T-helper 9 cell (primary cell): ENCODE measurements at places on chromosomes 11 and 22.

DNA sequence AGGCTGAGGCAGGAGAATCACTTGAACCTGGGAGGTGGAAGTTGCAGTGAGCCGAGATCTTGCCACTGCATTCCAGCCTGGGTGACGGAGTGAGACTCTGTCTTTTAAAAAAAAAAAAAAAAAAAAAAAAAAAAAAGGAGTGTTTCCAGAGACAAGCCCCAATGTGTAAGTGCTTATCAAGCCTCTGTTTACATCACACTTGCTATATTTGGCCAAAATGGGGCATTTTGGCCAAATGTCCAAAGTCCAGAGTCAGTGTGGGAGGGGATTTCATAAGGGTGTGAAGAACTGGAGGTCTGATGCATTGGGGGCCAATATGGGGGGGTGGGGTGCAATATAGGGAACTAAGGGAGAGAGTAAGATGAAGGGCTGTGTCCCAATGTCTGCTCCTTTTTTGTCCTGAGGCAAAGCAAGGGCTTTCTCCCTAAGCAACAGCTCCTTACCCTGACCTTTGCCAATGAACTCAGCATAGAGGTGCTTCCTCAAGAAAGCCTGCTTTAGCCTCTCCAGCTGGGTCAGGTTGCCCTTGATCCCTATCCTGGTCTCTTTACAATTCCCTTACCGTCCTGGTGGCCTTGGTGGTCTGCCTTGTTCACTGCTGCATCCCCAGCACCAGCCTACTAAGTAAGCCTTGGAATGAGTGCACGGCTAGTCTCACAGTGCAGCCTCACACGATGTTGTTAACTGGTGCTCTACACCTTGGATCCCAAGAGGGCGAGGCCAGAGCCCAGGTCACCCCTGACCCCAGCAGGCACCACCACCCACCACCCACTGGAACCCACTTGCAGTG, 14.1 kb upstream of the BCR start:
- no peak for DNase-seq

DNA sequence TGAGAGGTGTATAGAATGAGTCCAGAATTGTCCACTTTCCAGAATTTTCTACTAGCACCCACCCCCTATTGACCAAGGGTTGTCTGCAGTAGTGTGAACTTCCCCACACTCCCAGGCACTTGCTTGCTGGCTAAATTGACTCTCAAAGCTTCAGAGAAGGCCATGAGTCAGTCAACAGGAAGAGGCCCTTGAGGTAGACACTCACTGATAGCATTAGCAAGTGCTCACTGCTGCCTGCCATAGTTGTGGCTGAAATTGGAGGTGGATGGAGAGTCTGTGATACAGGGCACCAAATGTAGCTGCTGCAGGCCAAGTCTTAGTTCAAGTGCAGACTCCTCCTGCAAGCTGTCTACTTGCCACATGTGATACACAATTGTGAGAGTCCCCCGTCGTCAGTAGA, 156.8 kb downstream of the SPON1 start:
- no peak for DNase-seq

DNA sequence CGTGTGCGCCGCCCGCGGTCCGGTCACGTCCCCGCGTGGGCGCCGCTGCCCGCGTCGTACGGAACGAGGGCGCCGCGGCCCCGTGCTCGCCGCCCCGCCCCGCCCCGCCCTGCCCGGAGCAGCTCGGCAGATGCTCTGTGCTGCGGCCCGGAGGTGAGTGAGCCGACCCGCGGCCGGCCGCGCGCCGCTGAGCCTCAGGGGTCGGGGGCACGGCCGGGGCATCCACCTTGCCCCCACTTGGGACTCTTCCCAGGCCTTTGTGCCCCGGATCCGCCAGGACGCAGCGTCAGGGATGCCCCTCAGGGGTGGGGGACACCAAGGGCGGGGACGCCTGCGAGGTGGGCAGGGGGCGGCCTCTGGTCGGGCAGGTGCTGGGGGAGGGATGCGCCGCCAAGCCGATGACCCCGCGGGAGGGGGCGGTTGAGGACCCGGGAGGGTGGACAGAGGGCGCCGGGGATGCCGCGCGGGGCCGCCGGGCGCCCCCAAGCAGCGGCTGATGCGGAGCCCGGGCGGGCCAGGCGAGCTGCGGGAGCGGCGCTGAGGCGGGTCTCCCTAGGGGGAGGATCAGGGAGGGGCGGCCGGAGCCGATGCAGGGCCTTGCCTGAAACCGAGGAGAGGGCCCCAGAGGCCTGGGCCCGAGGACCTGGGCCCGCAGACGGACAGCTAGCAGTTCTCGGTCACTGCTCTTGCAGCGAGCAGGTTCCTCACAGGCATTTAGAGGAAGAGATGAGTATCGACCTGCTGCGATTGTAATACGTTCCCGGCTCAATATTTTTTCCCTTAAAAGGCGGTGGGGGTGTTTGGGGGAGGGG, at the start of gene GNAZ:
GNAZ (plus strand) TSS at position 102 of the 812 bp plus-strand sequence. CDS start 25,177 bp downstream, outside the sequence.
- DNase-seq, result no peak

GRCh38 chr11:83364500-83365045, 78.4 kb upstream of the CCDC90B start:
- DNase-seq, result no peak

GRCh38 chr11:103202048-103202651, 92.9 kb downstream of the DYNC2H1 start:
- DNase-seq, result no peak

DNA sequence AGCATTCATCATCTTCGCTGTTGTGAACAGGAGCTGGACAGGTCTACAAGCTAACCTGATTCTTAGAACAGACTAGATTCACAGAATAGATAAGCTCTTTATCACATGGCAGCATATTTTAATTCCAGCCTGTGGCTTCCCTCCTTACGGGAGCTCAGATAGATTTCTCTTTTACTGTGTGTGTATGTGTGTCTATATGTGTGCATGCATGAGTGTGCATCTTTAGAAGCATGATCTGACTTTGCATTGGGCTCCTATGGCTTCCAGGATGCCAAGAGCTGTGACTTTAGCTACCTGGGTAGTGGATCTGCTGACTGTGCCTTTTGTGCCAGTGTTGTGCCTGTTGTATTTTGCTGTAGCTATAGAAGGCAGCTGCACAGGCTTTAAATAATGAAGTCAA, 44.3 kb downstream of the ZNRF3 start:
- no peak for DNase-seq

DNA sequence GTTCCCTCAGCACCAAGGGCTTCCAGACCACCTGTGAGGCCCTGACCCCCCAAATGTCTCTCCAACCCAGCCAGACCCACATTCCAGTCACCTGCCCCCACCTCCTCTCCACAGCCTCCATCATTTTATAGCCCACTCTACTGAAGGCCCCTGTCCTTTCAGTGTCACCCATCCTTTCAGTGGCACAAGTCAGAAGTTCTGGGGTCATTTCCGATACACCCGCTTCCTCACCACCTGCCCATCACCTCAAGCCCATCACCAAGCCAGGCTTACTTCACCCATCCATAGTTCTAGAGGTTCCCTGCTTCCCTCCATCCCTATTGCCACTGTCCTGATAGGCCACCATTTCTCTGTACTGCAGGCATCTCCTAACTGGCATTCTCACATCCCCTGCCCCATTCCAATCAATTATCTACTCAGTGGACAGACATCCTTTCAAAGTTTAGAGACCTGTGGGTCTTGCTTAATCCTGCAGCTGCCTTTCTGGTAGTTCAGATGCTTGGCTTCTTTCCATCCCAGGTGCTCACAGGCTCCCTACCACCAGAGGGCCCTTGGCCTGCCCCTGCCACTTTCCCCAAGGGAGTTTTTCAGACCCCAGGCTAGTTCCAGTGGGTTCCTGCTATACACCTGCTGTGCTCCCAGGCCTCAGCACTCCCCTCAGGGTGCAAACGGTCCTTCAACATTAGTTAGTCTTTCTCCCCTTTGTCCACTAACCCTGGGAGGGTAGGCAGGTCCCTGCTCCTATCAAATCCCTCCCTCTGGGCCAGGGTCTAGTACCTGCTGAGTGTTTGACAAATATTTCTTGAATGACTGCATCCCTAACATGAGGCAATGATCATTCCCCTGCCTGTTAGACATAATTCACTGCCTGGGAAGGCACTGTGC, 7.6 kb downstream of the KCNQ1OT1 start:
- DNase-seq, result no peak

- DNase-seq, result no peak
Observed at GRCh38 chr11:8523396-8523795, 70.6 kb downstream of the STK33 start.

DNA sequence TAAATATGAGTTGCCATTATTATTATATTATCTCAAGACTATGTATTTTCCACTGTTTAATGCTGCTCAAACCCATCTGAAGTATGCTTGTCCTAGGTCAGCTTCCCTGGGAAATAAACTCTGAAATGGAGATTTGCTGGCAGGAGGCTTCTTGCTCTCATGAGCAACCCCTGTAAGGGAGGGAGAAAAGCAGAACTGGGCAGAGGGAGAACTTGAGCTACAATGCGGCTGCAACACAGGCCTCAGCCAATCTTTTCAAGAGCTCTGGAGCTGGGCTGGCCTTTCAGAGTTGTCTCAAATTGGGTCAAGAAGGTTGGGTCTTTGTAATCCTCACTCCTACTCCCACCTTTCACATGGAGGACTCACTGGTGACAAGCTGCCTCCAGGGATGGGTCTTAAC, 412.6 kb downstream of the TENM4 start:
- no peak for DNase-seq

GRCh38 chr11:91248199-91248807, 976.3 kb upstream of the FAT3 start:
- DNase-seq, result no peak

- no peak for DNase-seq
Observed at GRCh38 chr11:13923182-13923581, 39.3 kb upstream of the SPON1 start.

GRCh38 chr11:35792846-35793192, 130.2 kb downstream of the TRIM44 start:
- no peak for DNase-seq

- no peak for DNase-seq
Observed at GRCh38 chr11:24496736-24497725, at the start of gene LUZP2. TSS of gene LUZP2 (plus strand) at chr11:24497053.

- no peak for DNase-seq
Observed at GRCh38 chr22:37925330-37925729, 19.2 kb downstream of the MICALL1 start.

- DNase-seq, result no peak
Observed at GRCh38 chr11:94525546-94526324, 13.5 kb downstream of the C11orf97 start.

DNA sequence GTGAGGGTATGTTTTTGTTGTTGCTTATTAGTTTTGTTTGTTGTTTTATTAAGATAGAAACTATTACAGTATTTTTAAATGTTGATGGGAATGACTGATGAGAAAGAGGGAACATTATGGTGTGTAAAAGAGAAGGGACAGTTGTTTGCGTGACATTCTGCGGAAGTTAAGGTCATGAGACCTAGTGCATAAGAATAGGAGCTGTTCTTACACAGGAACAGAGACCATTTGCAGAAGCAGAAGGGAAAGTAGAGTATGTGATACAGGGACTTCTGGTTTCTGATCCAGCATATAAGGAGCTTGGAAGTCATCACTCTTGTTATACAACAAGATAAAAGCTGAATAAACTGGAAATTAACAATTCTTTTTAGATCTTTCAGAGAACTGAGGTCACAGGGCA, 299.2 kb upstream of the API5 start:
- DNase-seq, result no peak

GRCh38 chr11:95674657-95675358, 114.8 kb downstream of the FAM76B start:
- DNase-seq, result no peak

GRCh38 chr11:120522736-120523135, 11.2 kb downstream of the GRIK4 start:
- DNase-seq, result no peak

DNA sequence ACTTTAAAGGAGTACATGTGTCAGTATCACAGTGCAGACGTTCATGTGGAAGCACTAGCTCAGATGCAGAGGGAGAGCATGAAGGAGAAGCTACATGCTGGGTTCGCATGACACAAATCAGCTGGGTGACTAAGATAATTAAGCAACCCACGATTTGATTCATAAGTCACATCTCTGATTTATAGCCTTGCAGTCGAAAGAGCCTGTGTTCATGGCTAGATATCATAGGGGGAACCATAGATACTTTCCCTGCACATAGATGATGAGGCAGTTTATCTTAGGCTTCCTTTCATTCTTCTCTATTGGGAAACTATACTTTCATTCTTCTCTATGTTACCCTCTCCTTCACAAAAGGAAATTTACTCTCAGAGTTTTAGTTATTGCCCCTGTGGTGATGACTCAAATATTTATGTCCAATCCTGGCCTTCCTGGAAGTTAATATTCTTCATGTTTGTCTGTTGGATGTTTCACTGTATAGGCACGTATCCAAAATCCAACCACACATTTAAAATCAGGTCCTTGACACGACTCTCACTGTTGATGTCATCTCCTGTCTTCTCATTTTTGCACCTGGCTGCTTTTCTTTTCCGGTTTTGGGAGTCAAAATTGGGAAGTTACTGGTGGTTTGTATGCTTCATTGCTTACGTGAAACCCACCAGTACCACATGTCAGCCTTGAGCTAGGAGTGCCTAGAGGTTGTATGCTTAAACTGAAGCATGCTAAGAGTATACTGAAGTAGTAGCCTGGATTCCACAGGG, 56.3 kb upstream of the SLC5A12 start:
- no peak for DNase-seq

DNA sequence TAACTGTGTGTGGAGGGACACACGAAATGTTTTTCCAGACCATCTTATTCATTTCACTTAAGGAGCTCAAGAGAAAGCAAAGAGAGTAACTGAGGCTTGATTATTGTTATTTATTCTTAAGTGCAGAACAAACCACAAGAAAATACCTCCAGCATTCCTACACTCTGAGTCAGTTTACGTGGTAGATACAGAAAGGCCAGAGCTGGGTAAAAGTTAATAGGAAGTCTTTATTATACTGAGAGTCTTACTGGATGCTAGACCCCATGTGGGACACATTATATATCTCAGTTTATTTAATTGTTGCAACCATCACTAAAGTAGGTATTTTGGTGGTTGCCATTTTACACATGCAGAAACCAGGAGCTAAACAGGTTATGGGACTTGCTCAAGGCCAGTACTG, 261.4 kb upstream of the POU2AF2 start:
- no peak for DNase-seq

- DNase-seq, result no peak
Observed at GRCh38 chr11:133740963-133741362, 104.3 kb downstream of the SPATA19 start.

GRCh38 chr11:75823415-75823814, 8.4 kb downstream of the UVRAG start:
- no peak for DNase-seq

DNA sequence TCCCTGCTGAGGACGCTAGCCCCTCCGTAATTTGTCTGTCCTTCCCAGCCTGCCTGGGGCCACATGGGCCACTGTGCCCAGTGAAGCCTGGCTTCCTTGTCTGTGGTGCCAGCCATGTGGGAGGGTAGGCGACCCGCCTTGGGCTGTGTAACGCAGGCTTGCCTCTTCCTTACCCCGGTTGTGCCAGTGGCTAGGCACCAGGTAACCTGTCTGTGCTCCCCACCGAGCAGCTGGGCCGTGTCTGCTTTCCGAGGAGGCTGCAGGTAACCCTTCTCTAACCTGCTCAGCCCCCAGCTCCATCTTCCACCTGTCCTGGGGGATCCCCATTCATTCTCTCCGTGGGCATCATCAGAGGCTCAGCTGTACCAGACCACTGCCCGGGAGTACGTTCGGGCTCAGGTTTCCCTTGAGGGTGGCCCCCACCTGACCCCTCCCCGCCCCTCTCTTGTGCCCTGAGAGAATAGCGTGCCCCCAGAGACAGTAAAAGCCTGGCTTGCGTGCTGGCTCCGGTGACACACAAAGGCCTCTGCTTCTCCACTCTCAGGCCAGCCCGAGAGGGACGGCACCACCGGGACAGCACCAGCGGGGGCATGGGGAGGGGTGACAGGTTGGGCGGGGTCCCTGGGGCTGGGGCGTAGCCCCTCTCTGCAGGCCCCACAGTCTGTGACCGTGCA, 79.1 kb downstream of the CDKN1C start:
- no peak for DNase-seq

GRCh38 chr11:35796562-35796961, 134.0 kb downstream of the TRIM44 start:
- DNase-seq, result no peak
